ENCODE measurements at places on chromosomes 2 and 18. TPM values are rescaled to one million over a fixed set of nuclear protein-coding genes. Genes with fewer than 3 reads are reported as not detected.

DNA sequence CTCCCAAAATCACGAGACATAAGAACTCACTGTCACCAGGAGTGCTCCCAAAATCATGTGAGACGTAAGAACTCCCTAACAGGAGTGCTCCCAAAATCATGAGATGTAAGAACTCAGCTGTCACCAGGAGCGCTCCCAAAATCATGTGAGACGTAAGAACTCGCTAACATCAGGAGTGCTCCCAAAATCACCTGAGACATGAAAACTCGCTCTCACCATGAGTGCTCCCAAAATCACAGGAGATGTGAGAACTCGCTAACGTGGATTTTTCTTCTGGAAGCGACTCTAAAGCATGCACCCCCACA lies 53.1 kb downstream of the CTDP1 start:
- DNase-seq, result no peak

GATA6 gene
- 0.27 TPM for polyA plus RNA-seq

GRCh38 chr2:235061656-235062055 lies 109.8 kb downstream of the SH3BP4 start:
- DNase-seq, result no peak

IL36A gene
- polyA plus RNA-seq, result not detected

DNA sequence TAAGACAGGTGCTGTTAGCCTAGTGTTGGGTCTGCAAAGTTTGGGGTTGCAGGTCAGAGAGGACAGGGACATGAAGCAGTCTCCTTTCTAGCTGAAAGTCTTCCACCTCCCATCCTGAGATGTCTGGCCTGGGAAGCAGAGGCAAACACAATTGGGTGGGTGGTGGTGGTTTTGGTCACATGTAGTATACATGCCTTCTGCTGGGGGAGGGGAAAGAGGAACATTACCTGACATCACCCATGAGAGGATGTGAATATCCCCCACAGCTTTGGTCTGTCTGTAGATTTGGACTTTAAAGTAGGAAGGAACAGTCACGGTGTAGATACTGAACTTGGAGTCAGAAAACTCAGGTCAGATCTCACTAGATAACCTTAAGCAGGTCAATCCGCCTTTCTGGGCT lies 4.6 kb upstream of the DNAJC5G start:
- no peak for DNase-seq

- no peak for DNase-seq
These were observed 127.9 kb downstream of the PIEZO2 start for GRCh38 chr18:11021477-11021876.

- no peak for DNase-seq
These were observed 46.4 kb downstream of the SLC4A1AP start for GRCh38 chr2:27709960-27710575.

LDAH gene
- polyA plus RNA-seq, result 1.2 TPM

- no peak for DNase-seq
These were observed 19.7 kb downstream of the CLIP4 start for GRCh38 chr2:29134933-29135332.

GALNT14 gene
- polyA plus RNA-seq, result 0.43 TPM

DNA sequence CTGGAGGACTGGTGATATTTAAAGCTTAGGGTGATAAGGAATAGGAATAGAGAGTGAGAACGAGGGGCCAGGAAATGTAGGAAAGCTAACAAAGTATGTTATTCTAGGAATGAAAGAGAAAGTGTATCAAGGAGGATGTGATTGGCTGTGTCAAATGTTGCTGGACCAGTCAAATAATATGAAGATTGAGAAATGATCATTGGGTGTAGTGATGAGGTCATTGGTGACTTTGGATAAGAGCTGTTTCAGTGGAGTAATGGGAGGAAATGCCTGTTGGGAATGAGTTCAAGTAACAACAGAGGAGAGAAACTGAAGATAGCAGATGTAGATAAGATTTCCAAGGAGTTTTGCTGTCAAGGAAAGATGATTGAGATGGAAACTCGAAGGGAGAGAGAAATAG lies 74.4 kb downstream of the UBE2E3 start:
- no peak for DNase-seq

- DNase-seq, result no peak
These were observed 52.7 kb downstream of the PHLPP1 start for GRCh38 chr18:62767836-62768557.

GRCh38 chr2:173278794-173279526 lies 75.7 kb upstream of the CDCA7 start:
- no peak for DNase-seq

HK2 gene
- polyA plus RNA-seq, result 14.3 TPM

DNA sequence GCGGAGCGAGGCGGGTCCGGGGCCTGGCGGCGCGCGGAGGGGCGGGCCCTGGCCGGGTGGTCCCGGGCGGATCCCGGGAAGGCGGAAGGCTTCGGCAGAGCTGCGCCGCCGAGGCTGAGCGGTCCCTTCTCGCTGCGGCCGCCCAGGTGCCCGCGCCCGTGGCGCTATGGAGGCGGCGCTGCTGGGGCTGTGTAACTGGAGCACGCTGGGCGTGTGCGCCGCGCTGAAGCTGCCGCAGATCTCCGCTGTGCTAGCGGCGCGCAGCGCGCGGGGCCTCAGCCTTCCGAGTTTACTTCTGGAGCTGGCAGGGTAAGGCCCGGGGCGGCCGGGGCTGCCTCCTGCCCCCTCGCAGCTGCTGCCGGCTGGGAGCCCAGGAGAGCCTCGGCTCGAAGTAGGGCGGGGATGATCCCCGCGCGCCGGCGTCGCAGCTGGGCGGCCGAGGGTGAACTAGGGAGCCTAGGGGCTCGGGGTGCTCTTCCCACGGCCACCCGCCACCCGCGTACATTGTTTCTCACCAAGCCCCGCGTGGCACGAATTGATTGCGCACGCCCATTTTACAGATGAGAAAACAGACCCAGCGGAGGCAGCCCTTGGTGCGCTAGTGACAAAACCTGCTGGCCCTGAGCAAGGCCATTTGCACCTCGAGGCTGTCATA lies at the start of gene SLC66A3:
TSS of gene SLC66A3 (plus strand) at position 87 of the 655 bp plus-strand sequence. CDS start at position 167, 80 bp downstream.
- DNase-seq, result no peak

DNA sequence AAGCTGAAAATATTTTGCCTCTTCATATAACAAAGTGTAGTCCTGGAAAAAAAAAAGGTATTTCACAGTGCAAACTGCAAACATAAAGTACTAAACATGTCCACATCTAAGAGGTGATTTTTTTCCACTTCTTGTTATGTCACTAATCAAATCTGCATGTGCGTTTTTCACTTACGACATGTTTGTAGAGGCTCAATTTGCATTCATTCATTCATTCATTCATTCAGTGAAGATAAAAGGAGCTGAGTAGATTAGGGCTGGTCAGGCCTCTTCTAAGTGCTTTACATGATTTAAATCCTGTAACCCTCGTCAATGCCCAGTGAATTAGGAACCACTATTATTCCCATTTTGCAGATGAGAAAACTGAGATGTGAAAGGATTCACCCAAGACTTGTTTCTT lies 88.5 kb downstream of the KCTD1 start:
- no peak for DNase-seq

DNA sequence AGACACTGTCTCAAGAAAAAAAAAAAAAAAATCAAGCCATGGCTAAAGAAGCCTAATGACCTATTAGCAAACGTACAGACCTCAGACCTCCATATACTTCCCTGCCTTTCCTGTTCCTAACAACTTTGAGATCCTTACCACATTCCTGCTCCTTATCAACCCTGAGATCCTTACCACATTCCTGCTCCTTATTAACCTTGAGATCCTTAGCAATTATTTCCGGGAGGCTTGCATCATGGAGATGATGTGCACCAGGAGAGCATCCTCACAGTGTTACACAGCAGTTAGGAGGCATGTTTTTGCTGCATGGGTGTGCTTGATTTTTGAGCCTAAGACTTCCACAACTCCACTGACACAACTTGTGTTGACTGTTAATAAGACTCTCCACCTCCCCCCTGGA lies 54.6 kb upstream of the RASGRP3 start:
- no peak for DNase-seq

- no peak for DNase-seq
These were observed 135.3 kb downstream of the C1D start for GRCh38 chr2:67927501-67927900.

GRCh38 chr2:162197069-162197825 lies 45.2 kb upstream of the GCG start:
- DNase-seq, result no peak

- DNase-seq, result no peak
These were observed 12.9 kb upstream of the MARCO start for GRCh38 chr2:118929059-118929458.

DNA sequence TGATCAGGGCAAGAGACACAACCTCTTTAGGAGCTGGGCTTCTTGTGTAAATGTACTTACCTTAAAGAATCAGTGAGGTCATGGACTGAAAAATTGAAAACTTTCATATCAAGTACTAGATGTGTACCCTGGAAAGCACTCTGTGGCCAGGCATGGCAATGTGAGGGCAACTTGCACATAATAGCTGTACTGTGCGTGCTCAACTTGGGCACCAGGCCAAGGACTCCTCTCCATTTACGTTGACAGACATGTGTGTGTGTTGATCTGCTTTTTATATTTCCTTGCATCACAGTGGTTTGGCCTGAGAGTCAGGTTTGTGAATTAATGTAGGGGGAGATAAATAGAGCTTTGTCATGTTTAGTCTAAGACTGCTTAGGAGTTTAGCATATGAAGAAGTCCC lies 669.5 kb upstream of the REG3G start:
- DNase-seq, result no peak

FKBP1B gene
- 2.1 TPM for polyA plus RNA-seq

- no peak for DNase-seq
These were observed 129.4 kb downstream of the LYPD6B start for GRCh38 chr2:149167941-149168340.

DNA sequence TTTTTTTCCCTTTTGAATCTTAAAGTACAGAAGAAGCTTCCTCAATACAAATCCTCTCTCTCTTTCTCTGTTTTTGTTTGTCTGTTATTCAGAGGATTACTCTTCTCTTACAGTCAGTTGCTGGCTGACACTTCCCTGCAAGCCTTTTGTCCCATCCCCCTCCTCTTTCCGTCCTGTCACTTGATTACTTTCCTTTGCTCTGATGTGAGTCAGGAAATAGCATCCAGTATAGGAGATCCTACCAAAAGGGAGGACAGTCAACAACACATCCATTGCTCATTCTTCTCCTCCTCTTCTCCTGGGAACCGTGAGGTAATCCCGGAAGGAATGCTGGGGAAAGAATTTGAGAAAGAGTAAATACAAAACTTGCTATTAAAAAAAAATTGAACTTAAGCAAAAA lies 79.3 kb upstream of the SCN7A start:
- no peak for DNase-seq

- DNase-seq, result no peak
These were observed 336.0 kb upstream of the HNRNPA3 start for GRCh38 chr2:176876493-176877103.

- DNase-seq, result no peak
These were observed 49.1 kb downstream of the NGEF start for GRCh38 chr2:232963913-232964312.

SIX3 gene
- not detected for polyA plus RNA-seq

UBE2E3 gene
- polyA plus RNA-seq, result 61.9 TPM

- DNase-seq, result peak; percentile 35
These were observed 66.7 kb downstream of the PDE1A start for GRCh38 chr2:182359990-182360662.

DTNA gene
- 36.0 TPM for polyA plus RNA-seq

- DNase-seq, result no peak
These were observed 541.7 kb downstream of the MBD2 start for GRCh38 chr18:53682796-53683195.

SULT1C4 gene
- 0.96 TPM for polyA plus RNA-seq

SULT1C2 gene
- not detected for polyA plus RNA-seq

GRCh38 chr2:165239230-165239629 lies at the start of gene SCN2A:
TSS of gene SCN2A (plus strand) at chr2:165239414. CDS start at chr2:165295824, 56,410 bp downstream.
- DNase-seq, result no peak

- DNase-seq, result no peak
These were observed 35.4 kb downstream of the PROC start for GRCh38 chr2:127453392-127454171.

DNA sequence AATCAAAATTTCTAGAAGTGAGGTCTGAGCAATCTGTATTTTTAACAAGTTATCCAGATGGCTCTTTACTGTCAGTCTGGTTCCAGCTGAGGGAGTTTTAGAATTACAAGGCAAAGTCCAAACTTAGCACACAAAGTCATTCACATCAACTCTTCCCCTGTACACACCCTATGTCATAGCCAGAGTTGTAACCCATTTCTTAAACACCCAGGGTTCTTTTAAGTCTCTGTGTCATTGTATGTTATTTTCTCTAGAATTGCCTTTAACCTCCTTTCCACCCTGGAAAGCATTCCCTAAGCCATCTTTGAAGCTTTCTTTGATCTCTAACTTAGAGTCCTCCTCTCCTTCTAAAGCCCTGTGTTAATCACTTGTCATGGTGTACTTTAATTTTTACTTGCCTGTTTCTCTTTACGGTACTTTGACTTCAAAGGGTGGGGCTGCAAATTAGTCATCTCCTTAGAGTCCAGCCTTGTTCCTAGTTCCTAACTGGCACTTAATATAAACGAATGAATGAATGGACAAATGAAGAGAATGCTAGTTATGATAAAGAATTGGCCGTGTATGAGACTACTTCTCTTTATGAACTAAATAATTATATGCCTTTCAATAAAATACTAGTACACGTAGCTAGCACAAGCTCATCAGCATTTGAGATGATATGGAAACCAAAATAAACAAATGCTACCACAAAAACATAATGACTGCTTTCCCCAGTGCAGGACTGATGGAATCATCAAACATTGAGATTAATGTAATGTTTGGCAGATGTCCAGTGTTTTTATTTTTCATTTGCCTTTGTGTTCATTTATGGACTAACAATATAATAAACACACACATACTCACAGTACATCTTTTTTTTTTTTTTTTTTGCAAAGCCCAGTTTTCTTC lies 11.9 kb upstream of the ACTR3 start:
- DNase-seq, result no peak

DNA sequence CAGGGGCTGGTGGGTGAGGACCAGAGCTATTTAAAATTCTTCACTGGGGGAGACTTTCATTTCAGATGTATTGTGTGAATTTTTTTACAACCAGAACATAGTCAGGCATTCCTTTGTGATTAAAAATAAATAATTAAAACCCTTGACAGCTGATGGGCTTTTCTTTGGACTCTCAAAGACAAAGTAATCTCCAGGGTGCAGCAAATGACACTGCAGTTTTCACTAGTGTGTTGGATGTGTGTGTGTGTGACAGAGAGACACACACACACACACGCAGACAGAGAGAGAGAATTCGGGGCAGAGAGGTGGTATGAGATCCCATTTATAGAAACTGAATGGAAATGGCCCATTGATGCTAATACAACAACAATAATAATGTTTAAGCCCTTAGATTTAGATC lies 10.3 kb upstream of the GALNT14 start:
- no peak for DNase-seq

Data from psoas muscle (tissue), 8 donors.